NCI-H2227 treated with DMSO at 0.1 percent for 48 hours (cell line): ENCODE measurements at places on chromosomes 12 and 14.
A peak's percentile ranks its signal among the peaks of the same experiment; 100 is the strongest.

DNA sequence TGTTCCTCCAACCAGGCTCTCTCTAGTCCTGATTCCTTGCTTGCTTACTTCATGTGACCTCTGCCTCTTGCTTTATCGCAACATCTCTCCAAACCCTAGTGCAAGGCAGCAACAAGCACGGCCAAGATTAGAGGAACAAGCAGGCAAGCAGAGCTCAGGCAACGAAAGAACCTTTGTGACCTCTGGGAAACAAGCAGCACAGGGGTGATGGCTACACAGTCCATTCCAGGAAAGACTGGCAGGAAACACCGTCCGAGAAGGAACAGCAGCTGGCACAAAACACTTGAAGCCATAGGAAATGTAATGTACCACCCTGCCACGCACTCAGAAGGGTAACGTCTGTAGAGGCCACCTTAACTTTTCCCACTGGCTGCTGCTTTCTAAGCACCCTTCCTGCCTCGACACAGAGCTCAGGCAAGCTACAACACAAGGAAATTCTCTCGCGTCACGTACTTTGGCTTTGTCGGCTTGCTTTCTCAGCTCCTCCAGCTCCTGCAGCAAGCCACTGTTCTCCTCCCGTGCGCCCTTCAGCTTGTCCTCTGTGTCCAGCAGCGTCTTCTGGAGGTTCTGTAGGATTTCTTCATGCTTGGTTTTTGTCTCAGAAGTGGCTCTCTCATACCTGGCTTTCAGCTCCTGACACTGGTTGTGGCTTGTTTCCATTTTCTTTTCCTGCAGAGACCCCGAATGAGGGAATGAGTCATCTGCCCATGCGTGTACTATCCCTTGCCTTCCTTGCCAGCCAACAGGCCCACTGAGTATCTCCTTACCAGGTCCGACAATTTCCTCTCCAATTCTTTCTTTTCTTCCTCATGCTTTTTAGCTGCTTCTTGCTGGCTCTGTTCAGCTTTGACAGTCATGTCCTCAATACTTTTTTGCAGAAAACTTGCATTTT is 61.4 kb upstream of the VPS33A start:
- no peak for DNase-seq

GRCh38 chr14:72081137-72081536 is 148.9 kb downstream of the RGS6 start:
- DNase-seq, result no peak

DNA sequence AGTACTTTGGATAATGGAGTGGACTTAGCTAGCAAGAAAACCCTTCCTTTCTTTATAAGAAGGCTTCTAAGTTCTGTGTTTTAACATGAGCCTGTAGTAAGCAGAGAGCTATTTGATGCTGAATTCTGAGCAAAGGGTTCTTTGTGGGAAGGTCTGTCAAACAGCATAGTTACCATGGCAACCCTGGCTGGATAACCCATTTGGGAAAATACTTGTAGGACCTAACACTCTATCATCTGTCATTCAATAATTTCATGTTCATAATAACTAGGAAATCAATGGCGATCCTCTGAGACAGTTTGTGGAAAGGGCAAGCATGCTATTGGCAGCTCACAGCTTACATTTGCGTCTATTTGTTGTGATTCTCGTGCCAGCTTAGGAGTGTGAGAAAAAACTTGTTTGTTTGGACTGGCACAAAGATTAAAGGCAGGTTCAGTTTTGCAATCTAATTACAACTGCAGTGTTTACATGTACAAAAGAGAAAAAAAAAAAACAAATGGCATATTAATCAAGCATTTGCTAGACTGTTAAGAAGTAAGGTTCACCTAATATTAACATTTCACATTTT is 219.2 kb downstream of the PDZRN4 start:
- DNase-seq, result no peak

- no peak for DNase-seq
Observed at GRCh38 chr14:32618991-32619390, 289.9 kb downstream of the AKAP6 start.

DNA sequence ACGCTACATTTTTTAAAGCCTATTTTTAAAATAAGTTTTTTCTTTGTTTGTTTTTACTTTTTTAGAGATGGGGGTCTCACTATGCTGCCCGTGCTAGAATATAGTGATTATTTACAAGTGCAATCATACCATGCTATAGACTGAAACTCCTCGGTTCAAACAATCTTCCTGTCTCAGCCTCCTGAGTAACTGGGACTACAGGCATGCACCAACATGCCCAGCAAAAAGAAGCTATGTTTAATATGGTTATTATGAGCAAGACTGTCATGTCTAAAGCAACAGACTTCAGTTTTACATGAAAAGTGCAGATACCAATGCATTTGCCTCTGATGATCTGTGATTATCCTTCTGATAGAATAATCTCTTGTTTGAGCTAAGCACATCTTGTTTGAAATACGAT is 45.6 kb upstream of the SGPP1 start:
- peak; percentile 36 for DNase-seq

GRCh38 chr12:4049298-4050080 is 176.3 kb upstream of the PARP11 start:
- no peak for DNase-seq

- no peak for DNase-seq
Observed at GRCh38 chr12:51357374-51358047, 11.0 kb upstream of the CELA1 start.

DNA sequence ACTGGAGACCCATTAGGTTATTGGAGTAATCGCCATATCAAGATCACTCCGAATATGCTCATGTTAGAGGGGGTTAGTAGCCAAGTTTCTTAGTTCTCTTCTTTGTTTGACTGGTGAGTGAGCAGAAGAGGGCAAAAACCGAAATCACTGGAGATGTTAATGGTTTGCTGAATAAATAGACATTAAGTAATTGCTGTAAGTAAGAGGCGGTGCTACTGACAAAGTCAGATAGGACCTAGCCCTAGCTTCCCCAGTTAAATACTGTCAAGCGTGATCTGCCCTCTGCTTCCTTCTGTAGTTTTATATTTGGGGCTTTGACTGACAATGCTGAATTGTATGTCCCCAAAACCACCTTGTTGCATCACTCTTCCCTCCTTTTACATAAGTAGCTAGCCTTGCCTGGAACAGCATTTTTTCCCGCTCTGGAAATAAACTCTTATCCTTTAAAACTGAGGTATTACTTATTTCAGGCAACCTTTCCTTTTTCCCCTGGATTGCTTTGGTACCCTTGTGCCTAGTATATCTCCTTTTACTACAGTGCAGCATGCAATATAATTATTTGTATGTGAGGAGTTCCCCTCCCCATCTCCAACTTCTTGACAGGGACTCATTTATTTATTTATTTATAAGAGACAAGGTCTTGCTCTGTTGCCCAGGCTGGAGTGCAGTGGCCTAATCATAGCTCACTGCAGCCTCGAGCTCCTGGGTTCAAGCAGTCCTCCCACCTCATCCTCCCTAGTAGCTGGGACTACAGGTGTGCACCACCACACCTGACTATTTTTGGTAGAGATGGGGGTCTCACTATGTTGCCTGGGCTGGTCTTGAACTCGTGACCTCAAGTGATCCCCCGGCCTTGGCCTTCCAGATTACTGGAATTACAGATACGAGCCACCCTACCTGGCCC is 1.4 kb downstream of the SNRPF start:
- no peak for DNase-seq

- DNase-seq, result no peak
Observed at GRCh38 chr12:53960187-53961024, 5.7 kb downstream of the HOXC12 start.

- no peak for DNase-seq
Observed at GRCh38 chr14:41362139-41362538, 244.5 kb upstream of the LRFN5 start.

GRCh38 chr14:73833034-73833433 is 18.6 kb upstream of the PTGR2 start:
- DNase-seq, result no peak

GRCh38 chr14:89348722-89349121 is 68.3 kb downstream of the FOXN3 start:
- no peak for DNase-seq

- no peak for DNase-seq
Observed at GRCh38 chr12:2449586-2449985, 345.2 kb upstream of the FKBP4 start.

GRCh38 chr14:92556255-92556741 is 42.7 kb downstream of the RIN3 start:
- DNase-seq, result no peak

- DNase-seq, result no peak
Observed at GRCh38 chr14:65277580-65278270, 134.8 kb upstream of the FUT8 start.

DNA sequence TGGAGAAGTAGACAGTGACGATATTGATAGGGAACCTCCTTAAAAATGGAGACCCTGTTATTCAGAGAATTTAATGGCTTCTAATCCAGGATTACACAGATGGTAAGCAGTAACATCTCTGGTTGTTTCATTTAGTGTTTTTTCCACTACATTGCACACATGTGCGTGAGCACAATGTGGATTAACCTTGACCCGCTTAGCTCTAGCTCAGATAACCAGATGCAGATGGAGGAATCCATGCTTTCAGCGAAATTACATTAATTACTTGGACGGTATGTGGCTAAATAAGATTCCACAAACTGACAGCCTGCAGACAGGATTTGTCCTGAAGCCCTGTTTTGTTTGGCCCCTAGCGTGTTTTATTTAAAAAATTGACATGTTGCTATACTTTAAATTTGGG is 378.4 kb downstream of the CCDC91 start:
- DNase-seq, result no peak

DNA sequence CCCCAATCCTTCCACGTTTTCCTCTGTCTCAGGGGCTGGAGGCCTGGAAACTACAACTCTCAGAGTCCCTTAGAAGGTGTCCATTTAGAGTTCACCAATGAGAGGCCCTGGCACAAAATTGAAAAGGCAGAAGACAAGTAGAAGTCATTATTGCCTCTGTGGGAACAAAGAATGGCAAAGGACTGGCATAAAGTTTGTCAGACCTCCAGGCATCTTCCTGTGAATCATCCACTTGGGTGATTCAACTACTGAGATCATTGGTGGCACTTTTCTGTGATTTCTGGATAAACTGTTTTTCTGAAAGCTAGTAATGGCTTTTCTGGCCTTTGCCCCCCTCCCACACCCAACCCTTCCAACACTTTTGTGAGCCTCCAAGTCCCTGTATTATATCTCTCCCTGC is 42.6 kb upstream of the C12orf42 start:
- DNase-seq, result no peak

DNA sequence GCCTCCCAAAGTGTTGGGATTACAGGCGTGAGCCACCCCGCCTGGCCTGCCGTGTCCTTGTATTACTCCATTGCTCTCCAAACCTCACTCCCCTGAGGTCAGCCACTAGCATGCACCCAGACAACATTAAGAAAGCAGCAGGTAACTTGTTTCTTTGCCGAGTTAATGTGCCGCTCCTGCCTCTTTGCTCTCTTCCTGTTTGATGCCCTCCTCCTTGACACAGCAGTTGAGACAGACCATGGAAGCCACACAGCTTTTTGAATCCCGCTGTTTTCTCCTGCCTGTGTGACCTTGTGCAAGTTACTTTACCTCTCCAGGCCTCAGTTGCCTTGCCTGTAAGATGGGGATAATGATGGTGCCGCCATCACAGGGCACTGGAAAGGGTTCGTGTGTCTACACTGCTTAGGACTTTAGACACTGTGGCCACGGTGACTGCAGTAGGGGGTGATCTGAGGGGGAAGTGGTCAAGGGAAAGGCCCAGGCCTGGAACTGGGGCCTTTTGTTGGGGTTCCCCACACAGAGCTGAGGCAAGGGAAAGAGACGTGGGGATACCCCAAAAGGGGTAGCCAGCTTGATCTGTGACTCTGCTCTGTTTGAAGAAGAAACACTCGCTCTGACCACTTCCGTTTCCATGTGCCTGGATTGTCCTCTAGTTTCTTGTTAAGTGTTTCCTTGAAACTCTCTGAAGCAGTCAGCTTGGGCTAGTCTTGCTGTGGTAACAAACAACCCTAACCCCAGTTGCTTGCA is 69.3 kb downstream of the RIN3 start:
- no peak for DNase-seq

- DNase-seq, result peak; percentile 27
Observed at GRCh38 chr12:3777206-3777809, 24.4 kb upstream of the CRACR2A start.

- no peak for DNase-seq
Observed at GRCh38 chr12:17235996-17236395, 630.0 kb upstream of the LMO3 start.

- DNase-seq, result no peak
Observed at GRCh38 chr14:63046339-63047268, 1.3 kb upstream of the KCNH5 start.

DNA sequence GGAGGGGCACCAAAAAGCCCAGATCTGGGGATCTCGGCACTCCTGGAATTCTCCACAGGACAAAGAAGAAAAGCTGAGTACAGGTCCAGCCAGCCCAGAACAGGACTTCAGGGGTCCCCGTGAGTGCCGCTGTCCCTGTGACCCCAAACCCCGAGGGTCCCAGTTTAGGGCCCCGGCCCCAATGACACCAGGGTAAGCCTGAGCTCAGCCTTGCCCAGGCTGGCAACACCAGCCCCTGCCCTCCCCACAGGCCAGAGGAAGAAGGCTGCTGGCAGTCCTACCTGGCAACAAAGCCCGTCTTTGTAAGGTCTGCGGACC is 1.8 kb downstream of the CDK2AP1 start:
- DNase-seq, result no peak

DNA sequence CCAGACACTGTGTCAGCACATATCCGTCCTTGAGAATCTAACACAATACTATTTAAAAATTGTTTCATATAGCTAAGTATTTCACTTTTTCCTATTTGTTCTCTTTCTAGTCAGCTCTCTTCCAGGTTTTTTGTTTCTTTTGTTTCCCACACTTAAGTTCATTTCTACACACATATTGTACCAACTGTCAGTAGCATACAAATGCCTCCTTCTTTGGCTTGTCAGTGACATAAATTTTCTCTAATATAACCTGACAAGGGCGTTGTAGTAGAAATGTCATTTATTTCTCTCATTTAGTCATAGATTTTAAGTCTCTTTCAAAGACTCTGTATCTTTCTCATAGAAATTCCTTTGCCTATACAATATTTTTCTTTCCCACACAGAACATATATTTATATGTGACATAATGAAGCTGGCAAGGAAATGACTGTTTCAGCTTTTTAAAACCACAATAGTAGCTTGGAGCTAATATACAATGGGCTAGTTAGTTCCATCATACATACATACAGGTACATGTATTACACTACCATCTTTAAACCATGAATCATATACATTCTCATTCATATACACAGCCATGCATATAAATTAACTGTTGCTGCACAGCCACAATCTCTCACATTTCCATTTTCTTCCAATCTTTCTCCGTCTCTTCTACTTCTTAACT is 42.3 kb upstream of the EPS8 start:
- no peak for DNase-seq

DNA sequence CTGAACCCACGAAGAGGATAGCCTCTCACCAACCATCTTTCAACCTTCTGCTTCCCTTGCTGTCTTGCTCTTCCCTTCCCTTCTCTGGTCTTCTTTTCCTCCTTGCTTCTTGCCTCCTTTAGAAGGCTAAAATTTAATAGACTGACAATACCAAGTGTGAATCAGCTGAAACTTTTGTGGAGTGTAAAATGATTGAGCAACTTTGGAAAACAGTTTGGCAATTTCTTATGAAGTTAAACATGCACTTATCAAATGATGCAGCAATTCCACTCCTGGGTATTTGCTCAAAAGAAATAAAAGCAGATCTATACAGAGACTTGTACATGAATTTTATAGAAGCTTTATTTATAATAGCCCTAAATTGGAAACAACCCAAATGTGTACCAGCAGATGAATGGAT is 3.3 kb upstream of the KRT86 start:
- no peak for DNase-seq
